ENCODE measurements at places on chromosomes 11 and 22.

DNA sequence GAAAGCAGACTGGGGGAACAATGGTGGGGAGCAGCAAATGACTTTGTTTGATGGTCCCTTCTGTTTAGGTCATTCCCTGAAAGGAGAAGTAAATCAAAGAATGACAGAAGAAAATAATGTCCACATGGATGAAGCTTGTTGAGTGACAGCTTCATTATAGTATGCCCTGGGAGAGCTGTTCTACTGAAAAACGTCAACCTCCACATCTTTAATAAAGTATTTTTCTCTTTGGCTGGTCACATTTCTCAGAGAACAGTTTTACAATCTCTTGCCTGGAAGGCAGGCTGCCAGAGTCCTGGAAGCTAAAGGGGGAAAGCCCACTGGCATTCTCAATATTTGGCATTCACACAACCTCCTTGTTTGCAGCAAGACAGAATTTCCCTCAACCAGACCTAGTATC, 287.9 kb downstream of the SWAP70 start:
- DNase-seq: no peak

GRCh38 chr22:47337161-47337621, 574.7 kb downstream of the TBC1D22A start:
- no peak for DNase-seq

DNA sequence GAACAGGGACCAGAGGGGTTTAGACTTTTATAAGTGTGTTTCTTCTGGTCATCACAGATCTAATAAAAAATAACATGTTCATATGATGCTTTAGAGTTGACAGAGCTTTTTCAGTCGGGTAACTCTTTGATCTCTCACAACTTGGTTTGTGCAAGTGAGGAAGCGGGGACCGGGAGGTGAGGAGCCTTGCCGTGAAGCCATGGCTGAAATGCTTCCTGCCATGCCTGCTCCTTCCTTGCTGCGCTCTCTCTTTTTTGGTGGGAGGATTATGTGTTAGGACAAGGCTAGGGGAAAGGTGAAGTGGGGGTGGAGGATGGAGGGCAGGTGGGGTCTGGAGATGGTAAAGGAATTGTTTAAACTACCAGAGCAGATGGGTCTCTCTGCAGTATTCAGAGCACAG, 23.8 kb downstream of the TEAD1 start:
- no peak for DNase-seq

GRCh38 chr11:128496249-128496648, 91.1 kb downstream of the ETS1 start:
- no peak for DNase-seq

- peak; percentile 18 for DNase-seq
Measured at GRCh38 chr11:76293189-76293631, 86.9 kb upstream of the WNT11 start.

GRCh38 chr11:94134651-94135512, 6.2 kb downstream of the PANX1 start:
- peak; percentile 32 for DNase-seq

DNA sequence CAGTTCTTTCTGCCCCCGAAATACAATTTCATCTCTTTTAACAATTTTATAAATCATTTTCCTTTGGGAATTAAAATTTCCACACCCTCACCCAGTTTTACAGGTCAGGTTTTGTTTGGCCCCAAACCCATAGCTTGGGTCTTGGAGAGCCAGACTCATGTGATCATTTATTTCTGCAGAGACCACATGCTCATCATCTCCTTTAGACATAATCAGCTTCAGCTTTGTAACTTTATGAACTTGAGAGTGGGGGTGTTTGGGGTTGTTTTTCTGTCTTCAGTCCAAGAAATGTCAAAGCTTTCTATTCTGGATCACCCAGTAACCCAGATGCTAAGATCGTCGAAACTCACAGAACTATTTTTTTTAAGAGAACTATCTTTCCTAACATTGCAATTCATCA, 70.9 kb downstream of the DBX1 start:
- no peak for DNase-seq

- no peak for DNase-seq
Measured at GRCh38 chr22:45551310-45552016, 48.8 kb downstream of the FBLN1 start.

- DNase-seq: no peak
Measured at GRCh38 chr11:63508009-63508408, 2.1 kb downstream of the LGALS12 start.

DNA sequence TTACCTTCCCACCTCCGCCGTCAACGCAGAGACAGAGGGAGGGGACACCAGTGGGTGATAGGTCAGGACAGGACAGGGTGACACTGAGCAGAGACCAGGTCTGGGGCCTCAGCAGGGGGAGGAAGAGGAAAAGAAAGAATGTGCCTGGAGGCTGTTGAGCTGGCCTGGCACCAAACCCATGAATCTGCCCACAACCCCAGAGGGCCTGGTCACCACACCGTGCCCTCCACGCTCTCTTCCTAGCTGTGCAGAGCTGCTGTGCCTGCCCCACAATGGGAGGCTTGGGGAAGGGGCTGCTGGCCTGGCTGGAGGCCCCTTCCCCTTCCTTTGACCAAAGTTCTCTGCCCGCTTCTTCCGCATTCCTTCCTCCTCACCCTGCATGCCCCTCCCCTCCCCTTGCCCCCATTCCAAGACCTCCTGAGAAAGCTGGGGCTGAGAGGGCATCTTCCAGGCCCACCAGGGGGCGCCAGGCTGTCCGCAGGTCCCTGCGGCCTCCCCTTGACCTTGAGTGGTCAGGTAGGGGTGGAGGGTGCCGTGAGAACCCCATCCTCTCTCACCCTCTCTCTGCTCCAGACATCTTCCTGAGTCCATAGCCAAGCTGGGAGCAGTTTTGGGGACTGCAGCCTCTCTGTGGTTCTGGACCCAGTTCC, 11.0 kb upstream of the CACNA1I start:
- DNase-seq: no peak

DNA sequence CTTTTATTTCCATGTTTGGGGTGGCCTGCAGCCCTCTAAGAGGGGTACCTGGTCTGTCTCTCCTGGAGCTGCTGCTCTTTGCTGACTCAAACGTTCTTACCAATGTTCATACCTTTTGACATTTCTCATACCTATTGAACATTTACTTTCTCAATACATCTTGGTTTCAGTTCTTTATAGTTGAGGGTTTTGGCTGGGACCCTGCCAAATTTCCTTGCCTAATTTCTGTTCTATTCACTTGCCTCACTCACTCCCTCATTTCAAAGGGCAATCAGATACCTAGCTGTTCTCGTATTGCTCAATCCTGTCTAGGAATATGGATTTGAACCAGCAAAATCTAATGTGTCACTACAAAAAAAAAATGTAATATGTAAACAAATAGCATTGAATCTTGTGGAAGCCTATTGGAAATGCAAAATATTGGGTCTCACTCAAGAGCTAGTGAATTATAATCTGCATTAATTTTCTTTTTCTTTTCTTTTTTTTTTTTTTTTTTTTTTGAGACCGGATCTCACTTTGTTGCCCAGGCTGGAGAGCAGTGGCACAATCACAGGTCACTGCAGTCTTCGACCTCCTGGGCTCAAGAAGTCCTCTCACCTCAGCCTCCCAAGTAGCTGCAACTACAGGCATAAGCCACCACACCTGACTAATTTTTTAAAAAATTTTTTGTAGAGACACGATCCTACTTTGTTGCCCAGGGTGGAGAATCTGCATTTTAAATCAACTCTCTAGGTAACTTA, 7.5 kb downstream of the OR6M1 start:
- DNase-seq: no peak

- DNase-seq: no peak
Measured at GRCh38 chr11:115280775-115281174, 223.4 kb downstream of the CADM1 start.

- DNase-seq: peak; percentile 51
Measured at GRCh38 chr22:20624161-20624616, 116.8 kb downstream of the MED15 start.

DNA sequence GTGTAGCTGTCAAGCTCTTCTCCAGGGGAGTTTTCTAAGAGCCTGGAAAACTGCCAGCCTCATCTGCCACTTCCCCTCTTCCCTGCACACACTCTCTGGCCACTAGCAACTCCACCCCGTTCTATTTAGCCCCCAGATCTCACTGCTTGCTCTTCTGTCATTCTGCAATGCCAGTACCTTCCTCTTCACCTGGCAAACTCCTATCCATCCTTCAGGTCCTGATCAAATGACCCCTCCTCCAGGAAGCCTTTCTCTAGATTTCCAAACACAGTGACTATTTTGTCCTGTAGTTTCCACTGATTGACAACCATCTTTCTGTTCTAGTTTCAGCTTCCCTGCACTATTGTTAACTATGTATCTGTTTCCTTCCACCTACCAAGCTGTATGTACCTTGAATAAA, 437.7 kb downstream of the SOX6 start:
- no peak for DNase-seq

- DNase-seq: no peak
Measured at GRCh38 chr22:21105294-21105693, 59.5 kb downstream of the LRRC74B start.

All from stimulated activated CD4-positive, alpha-beta T cell treated with anti-CD3 and anti-CD28 coated beads, Interleukin-12 subunit alpha, Interleukin-12 subunit beta, amount 100 ng/mL, for 24 hours (primary cell).